ENCODE measurements at places on chromosomes 6 and 20. TPM values are rescaled to one million over a fixed set of nuclear protein-coding genes. Genes with fewer than 3 reads are reported as not detected.

The PLA2G7 gene
- 1.2 TPM for total RNA-seq

The C6orf141 gene
- total RNA-seq = 19.2 TPM

The SLC13A3 gene
- 7.9 TPM for total RNA-seq

The PTGIS gene
- 33.3 TPM for total RNA-seq

The GPR6 gene
- total RNA-seq = not detected

The PLAGL2 gene
- total RNA-seq = 52.7 TPM

GRCh38 chr20:32470025-32470861, 112.1 kb downstream of the ASXL1 start:
- DNase-seq = no peak

DNA sequence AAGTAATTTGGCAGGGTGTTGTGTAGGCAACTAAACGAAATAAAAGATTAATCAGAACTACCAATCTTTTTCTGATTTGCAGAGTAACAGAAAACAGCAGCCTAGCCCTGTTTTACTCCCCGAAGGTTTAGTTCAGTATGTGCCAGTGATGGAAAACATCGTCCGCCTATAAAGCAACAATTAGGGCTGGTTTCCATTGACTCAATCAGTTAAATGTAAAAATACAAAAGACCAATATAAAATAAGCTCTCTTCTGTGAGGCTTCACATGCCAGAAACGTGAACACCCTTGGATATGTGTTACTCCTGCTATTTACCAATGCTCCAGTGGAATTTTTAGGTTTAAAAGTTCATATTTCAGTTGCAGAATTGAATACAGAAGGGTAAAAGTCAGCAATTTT, 210.5 kb upstream of the RSPO3 start:
- no peak for DNase-seq

GRCh38 chr20:33702861-33703260, 16.7 kb upstream of the E2F1 start:
- DNase-seq = no peak

DNA sequence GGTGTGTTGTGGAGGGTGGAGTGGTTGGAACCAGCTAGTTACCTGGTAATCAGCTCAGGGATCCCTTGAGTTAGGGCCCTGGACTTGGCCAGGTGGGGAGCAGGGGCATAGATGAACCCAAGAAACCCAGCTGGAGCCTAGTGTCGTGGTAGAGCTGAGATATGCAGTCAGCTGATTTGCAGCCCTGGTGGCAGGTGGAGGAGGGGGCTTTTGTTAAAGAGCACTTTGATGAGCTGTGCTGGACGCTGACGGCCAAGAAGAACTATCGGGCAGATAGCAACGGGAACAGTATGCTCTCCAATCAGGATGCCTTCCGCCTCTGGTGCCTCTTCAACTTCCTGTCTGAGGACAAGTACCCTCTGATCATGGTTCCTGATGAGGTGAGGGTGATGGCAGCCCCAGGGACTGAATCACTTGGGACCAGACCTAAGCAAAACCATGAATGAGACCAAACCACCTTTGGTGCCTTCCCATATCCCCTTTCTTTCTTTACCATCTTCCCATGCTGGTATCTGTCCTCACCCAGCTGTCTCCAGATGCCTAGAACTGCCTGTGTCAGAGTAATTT, 12.7 kb downstream of the DEF6 start:
- no peak for DNase-seq

- no peak for DNase-seq
Observed at GRCh38 chr6:33750244-33750991, 3.7 kb upstream of the IP6K3 start.

DNA sequence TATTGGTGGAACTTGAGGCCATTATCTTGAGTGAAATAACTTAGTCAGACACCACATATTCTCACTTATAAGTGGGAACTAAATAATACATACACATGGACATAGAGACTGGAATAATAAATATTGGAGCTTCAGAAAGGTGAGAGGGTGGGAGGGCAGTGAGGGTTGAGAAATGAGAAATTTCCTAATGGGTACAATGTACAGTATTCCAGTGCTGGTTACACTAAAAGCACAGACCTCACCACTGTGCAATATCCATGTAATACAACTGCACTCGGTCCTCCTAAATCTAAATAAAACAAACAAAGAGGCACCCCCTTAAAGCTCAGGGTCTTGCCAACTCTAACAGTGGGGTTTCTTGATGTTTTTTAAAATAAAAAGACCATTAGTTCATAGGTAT, 53.2 kb downstream of the IGF2R start:
- DNase-seq = no peak

DNA sequence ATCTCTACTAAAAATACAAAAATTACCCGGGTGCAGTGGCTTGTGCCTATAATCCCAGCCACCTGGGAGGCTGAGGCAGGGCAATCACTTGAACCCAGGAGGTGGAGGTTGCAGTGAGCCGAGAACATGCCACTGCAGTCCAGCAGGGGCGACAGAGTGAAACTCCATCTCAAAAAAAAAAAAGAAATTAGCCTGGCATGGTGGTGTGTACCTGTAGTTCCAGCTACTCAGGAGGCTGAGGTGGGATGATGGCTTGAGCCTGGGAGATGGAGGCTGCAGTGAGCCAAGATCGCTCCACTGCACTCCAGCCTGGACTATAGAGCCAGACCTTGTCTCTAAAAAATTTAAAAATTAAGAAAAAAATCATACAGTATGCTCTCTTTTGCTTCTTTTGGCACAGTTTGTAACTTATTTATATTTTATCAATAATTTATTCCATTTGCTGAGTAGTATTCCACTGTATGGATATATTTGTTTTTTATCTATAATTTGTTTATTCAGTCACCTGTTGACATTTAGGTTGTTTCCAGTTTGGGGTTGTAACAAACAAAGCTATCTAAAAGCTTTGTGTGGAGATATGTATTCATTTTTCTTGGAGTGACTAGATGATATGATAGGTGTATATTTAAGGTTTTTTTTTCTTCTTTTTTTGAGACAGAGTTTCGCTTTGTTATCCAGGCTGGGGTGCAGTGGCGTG, 8.0 kb upstream of the MYBL2 start:
- DNase-seq = no peak

- DNase-seq = no peak
Observed at GRCh38 chr6:101747716-101748115, 354.2 kb downstream of the GRIK2 start.

GRCh38 chr6:12066297-12066696, 54.2 kb downstream of the HIVEP1 start:
- no peak for DNase-seq

- no peak for DNase-seq
Observed at GRCh38 chr6:131574133-131574532, 1.1 kb downstream of the ARG1 start.

- DNase-seq = no peak
Observed at GRCh38 chr6:90216072-90216977, 80.3 kb downstream of the BACH2 start.

DNA sequence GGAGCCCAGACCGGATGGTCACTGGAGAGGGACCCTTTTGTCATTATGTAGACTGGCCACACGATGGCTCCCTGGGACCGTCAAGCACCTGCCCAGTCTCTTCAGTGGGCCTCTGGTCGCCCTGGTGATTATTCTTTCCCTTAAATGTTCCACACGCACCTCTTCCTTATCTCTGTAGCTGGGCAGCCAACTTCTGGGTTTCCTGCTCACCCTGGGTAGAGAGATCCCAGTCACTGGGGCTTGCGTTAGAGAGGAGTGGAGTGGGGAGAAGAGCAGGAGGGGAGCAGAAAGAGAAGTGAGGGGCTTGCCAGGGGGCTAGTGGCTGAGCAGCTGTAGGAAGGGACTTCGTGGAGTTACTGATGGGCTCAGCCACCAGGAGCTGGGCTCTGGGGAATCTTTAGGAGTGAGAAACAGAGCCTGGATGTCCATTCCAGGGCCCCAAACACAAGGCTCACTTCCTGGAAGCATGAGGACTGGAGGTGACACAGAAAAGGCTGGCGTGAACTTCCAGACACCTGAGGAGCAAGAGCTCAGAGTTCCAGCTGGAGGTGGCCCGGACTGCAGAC, 150.1 kb downstream of the DHX35 start:
- no peak for DNase-seq

GRCh38 chr6:111973118-111973761, 80.7 kb upstream of the CCN6 start:
- DNase-seq = no peak

- DNase-seq = no peak
Observed at GRCh38 chr6:13375360-13375878, 47.1 kb upstream of the TBC1D7 start.

DNA sequence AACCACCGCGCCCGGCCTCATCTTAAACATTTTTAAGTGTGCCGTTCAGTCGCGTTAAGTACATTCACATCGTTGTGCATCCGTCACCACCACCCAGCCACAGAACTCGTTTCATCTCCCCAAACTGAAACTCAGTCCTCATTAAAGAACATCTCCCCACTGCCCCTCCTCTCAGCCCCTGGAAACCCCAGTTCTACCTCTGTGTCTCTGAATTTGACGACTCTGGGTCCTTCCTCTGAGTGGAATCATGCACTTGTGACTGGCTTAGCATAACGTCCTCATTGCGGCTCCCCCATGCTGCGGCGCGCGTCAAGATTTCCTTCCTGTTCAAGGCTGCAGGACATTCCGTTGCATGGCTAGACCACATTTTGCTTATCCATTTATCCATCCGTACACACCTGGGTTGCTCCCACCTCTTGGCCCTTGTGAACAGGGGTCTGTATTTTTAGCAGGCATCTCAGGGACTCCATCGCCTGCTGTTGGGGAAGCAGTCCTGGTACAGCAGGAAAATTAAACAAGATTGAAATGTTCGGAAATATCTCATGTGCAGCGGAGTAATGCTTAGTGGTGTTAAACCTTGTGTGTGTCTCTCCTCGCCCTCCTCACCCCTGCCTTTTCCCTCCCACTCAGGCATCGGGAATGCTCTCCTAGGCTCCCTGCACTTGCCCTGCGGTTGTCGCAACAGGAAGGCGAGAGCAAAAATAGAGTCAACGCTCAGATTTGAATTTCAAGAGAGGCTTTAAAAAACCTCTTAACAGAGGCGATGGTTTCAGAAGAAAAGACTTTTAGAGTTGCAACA, 127.9 kb downstream of the PXDC1 start:
- DNase-seq = peak; percentile 57

- no peak for DNase-seq
Observed at GRCh38 chr6:43216200-43216599, 13.1 kb downstream of the DNPH1 start.

DNA sequence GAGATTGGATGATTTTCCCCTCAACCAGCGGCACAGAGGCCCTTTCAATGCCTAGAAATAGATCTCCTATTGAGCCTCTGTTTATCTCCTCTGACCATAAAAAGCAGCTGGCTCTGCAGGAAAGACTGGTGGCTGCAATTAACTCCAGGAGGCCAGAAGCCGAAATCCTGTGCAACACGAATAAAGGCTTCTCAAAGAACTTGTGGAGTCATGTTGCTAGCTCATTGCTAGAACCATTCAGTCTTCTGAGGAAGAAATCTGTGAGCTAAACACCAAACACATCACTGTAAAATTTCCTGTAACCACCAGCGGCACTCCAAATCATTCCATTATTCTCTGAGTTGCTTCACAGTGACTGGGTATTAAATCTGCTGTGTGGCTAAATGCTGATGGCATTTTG, 49.1 kb upstream of the TPD52L1 start:
- DNase-seq = no peak

GRCh38 chr20:558117-558516, 14.5 kb upstream of the CSNK2A1 start:
- DNase-seq = no peak

DNA sequence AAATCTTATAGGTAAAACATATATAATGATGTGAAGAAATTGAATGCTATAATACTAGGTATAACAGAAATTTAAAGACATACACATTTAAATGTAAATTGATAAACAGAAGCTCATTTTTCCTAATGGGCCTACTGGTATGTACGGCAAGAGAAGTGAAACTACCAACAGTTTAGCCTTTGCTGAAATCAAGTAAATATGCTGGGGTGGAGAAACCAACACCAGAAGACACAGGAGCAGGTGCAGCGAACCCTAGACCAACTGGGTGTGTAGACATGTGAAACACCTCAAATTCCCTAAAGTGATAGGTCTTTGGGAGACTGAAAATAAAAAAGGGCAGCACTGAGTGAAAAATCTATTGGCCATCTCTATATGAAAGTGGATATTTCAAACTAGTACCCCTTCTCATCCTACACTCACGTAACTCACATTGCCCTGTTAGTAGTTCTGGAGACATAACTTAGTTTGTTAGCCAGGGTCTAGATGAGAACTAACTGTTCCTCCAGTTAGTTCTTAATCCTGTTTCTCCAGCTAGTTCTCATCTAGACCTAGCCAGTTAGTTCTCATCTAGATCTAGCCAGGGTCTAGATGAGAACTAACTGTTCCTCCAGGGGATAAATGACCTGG, 53.1 kb downstream of the SLC35D3 start:
- no peak for DNase-seq

DNA sequence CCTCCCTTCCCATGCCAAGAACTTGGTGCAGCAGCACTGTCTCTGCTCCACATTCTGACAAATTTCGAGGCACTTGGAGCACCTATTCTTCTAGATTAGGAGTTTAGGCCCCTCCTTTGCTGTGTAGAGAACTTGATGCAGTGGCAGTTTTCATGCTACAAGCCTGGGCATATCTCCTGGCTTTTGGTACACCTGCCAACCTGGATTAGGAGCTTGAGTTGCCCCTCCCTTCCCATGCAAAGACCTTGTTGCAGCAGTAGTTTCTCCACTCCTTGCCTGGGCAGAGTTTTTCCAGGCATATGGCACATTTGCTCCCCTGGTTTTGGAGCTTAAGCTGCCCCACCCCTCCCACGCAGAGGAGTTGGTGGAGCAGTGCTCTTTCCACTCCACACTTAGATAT, 956.1 kb downstream of the EYS start:
- no peak for DNase-seq

- no peak for DNase-seq
Observed at GRCh38 chr6:3455147-3455568, 1.7 kb downstream of the SLC22A23 start.

DNA sequence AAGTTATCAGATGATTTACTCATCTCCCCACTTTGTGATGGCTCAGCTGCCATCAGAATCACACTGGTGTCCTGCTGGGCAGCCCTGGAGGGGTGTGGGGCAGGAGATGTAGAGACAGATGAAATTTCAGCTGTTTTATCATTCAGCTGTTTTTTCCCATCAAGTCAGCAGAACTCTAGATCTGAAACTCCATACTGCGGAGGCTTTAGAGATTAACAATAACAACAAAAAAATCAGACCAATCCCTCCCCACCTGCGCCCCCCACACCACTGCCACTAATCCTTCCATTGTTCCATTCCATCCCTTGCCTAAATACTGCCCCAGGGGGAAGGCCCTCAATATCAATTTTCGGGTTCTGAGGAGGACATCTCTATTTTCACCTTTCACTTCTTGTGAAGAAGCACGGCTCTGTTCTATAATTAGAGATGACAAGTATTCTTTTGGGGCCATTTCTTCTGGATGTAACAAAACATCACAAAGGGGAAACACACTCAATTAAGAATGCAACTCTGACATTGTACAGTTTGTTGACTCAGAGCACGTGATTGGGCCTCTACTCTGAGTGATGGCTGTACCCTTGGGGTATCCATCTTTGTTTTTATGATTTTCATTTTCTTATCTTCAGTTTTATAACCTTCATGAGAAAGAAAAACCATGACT, 396.3 kb downstream of the ZFAND3 start:
- DNase-seq = no peak

GRCh38 chr6:113447088-113447831, 409.9 kb upstream of the MARCKS start:
- DNase-seq = no peak

- DNase-seq = no peak
Observed at GRCh38 chr20:36655004-36655403, 9.0 kb upstream of the SLA2 start.

Data from type B pancreatic cell (in vitro differentiated cells).